ENCODE measurements at places on chromosomes 11 and 22.

DNA sequence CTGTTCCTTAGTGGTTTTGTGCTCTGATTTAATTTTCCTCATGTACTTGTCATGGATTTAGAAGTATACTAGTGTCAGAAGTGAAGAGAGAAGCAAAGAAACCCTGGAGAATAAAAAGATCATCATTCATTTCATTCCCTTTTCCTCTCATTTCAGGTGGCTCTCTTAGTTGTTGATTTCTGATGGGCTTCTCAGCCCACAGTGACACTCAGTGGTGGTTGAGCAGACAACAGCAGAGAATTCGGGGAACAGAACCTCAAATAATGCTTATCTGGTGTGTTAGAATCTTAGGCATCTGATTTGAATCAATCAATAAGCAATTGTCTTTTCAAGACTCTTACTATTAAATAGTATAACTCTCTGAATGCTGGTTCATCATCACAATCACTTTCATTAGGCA, 1289.4 kb downstream of the FAM181B start:
- no peak for DNase-seq

GRCh38 chr11:104163100-104164027, 583 bp downstream of the PDGFD start:
- DNase-seq, result no peak

- peak; percentile 35 for DNase-seq
Measured at GRCh38 chr11:59186130-59186594, 14.2 kb downstream of the DTX4 start.

GRCh38 chr11:130979386-130979972, 63.2 kb upstream of the SNX19 start:
- DNase-seq, result no peak

DNA sequence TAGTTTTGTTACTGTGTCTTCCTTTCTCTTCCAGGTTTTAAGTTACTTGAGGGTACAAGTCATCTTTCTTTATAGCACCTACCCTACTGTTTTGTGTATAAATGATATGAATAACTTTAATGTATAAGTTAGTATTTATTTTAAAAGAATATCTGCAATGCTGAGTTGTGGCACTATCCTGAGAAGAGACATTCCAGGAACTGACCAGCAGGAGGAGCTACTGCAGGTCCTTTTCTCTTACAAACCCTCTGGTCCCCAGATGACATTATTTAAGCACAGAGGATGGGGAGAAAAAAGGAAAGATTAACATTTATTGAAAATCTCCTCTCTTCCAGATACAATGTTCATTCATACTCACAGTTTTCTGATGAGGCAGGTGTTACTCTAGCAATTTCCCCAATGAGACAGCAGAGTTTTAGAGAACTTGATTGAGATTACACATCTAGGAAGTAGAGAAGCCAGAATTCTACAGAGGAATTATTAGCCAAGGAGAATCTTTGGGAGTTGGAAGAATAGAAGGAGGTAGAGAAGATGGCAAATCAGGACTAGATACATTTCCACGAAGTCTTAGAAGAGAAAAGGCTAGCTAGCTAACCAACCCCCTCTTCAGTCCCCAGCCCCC, 541.2 kb upstream of the API5 start:
- no peak for DNase-seq

All from stimulated activated CD4-positive, alpha-beta T cell treated with anti-CD3 and anti-CD28 coated beads, Interleukin-12 subunit alpha, Interleukin-12 subunit beta, amount 100 ng/mL, for 4 hours (primary cell).